CD4-positive, alpha-beta T cell (primary cell): ENCODE measurements at places on chromosomes 1 and 21.

GRCh38 chr1:54614563-54614962 is 8.8 kb downstream of the FAM151A start:
- no peak for DNase-seq

GRCh38 chr1:157575744-157576143 is 22.1 kb downstream of the FCRL4 start:
- DNase-seq: no peak

GRCh38 chr1:203311368-203312301 is 6.3 kb downstream of the BTG2 start:
- no peak for DNase-seq

DNA sequence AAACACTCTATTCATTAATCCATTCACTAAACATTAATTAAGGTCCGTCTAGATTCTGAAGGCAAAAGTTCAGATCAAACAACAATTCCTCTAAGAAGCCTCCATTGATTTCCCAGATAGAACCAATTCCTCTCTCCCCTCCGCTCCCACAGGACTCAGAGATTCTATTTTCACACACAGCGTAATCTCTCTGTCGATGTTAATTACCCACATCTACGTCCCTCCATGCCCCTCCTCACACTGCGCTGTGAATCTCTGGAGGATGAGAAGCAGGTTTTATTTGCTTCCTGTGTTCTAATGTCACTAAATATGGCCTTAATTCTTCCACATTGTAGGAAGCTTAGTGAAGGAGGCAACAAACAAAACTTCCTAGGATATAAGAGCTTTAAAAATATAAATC is 306.7 kb downstream of the DSCAM start:
- no peak for DNase-seq

GRCh38 chr1:201531551-201532425 is 7.1 kb upstream of the NAV1 start:
- DNase-seq: no peak
